ENCODE measurements at places on chromosomes 12 and 14.

DNA sequence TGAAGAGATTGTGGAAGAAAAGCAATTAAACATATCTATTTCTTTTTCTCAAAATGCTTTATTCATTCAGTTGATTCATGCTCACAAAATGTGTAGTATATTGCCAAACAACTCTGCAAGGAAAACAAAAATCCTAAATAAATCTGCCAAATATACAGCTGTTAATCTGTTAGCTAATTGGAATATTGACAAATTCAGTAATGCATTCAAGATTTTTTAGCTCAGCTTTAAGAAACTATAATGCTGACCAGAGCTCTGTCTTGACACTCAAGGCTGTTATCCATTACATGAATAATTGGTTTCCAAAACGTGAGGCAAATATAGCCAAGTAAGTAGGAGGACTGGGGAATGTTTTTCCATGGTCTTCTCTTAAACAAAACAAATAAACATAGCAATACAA is 146.8 kb downstream of the TMTC2 start:
- DNase-seq, result no peak

DNA sequence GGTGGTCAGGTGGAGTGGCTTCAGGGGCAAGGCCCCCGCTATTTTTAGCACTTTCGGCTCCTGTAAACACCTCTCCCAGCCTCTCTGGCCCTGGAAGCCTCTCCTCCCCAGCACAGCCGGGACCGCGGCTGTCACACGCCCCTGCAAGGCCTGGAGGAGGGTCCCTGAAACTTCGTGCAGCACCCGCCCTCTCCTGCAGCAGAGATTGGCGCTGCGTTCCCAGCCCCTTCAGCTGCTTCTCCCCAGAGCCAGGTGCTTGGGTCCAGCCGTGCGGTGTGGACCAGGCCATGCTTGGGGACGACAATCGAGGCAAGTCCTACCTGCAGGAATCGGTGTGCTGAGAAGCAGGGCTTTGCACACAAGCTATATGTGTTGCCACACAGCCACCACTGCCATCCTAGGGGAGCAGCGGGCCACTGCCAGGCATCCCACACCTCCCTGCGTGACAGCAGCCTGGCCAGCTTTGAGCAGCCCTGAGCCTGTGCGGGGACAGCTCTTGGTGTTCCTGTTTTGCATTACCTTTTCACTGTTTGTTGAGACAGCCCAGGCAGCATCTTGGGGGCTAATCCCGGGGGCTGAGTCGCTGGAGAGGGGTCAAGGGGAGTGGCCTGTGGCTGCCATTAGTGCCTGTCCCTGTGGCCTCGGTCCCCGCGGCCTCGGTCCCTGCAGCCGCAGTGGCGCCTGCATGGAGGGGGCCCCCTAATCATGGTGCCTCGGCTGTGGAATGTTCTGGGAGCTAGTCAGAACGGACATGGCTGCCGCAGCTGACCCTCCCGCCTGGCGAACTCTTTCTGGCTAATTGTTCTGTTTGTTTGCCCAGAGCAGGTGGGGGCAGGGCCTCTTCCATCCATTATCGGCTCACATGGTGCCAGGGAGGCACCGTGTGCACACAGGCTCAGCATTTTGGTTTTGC is 27.6 kb upstream of the TRAF3 start:
- DNase-seq, result no peak

DNA sequence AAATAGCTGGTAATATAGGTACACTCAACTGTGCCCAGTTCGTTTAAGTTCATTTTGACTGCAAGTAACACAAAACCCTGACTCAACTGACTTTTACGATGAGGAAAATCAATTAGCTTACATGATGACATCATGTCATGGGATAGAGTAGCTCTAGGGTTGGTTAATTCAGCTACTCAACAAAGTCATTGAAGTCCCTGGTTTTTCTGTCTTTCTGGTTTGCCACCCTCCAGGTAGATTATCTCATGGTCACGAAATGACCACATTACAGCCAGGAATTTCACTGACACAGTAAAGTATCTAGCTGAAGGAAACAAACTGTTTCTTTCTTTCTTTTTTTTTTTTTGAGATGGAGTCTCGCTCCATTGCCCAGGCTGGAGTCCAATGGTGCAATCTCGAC is 68.5 kb upstream of the FUT8 start:
- no peak for DNase-seq

- DNase-seq, result no peak
Measured at GRCh38 chr12:96170328-96170727, 23.8 kb upstream of the ELK3 start.

DNA sequence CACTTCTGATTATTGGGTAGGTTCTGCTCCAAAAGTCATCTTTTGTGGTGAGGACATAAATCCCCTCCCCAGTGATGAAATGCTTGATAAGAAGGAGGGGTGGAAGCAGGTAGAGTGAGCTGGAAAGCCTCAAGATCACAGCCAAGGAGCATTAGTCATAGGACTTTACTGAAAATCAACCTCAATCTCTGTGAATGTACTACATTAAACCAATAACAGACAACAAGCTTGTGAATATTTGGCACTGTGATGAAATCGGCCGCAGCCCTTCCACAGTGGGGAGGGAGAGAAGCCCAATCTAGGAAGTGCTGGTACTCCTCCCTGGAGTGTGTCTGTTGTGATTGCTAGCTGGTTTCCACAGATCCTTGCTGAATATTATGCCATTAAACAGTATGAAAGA is 41.2 kb upstream of the PTCSC3 start:
- no peak for DNase-seq

DNA sequence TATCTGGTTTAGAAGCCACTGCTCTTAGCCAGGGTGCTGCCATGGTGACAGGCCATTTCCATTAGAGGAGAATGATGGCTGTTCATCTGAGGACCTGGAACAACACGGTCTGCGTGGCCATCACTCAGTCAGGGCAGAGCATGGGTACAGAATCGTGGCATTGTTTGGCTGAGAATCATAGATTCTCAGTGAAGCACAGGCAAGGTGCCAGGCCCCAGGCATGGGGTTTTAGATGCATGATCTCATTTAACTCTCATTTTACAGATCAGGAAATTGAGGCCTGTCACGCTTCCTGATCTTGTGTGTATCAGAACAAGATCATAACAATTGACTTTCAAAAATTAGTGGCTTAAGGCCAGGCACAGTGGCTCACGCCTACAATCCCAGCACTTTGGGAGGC is 26.8 kb upstream of the IRF2BPL start:
- DNase-seq, result no peak

DNA sequence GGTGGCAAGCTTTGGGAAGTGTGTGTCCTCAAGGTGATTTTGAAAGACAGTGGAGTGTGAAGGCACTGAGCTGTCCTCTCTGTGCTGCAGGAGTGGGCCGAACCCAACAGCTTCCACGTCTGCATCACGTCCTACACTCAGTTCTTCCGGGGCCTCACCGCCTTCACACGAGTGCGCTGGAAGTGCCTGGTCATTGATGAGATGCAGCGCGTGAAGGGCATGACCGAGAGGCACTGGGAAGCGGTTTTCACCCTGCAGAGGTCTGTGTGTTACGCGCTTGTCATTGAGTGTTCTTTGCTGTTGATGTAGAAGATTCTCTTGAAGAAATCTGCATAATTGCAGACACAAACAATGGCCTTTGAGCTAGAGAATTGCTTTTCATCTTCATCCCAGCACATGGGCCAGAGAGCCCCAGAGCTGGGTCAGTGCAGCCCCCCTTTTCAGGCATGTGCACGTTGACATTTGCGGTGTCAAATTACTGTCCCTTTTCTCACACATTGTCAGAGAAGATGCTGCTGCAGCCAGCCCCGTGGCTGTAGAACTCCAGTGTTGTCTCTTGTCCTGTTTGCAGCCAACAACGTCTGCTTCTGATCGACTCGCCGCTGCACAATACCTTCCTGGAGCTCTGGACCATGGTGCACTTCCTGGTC is 63.3 kb downstream of the EP400 start:
- DNase-seq, result no peak

DNA sequence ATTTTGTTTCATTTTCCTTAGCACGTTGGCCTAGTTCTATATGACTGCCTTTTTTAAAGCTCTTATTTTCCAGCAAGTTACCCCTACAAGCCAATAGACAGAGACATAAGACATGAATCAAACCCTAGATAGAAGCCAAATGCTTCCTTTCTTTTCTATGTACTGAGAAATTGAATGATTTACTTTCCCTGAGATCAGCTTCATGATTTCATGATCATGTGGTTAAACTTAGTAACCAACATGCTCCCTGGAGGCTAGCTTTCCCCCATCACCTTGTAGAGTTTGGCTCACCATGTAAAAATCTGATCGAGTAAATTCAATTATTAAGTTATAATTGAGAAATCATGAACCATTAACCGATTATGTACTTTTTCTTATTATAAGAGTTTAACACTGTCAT is 148.1 kb upstream of the LRIG3 start:
- DNase-seq, result no peak

- no peak for DNase-seq
Measured at GRCh38 chr14:96944297-96944696, 147.1 kb downstream of the VRK1 start.

DNA sequence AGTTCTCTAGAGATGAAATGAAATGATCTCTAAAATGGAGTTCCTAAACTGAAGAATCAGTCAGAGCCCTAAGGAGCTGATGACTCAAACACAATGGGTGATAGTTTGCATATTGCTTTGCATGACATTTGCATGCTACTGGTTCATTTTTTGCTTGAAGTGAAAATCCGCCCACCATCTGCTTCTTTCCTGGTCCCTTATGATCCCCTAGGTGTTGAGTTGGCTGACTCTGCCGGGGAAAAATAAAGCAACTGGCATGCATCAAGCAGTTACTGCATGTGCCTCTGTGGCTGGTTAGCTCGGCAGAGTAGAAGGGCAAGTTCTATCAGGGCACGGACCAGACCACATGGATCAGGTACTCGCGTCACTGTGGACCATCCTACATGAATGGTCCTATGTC is 151.1 kb downstream of the PPM1H start:
- DNase-seq, result no peak

DNA sequence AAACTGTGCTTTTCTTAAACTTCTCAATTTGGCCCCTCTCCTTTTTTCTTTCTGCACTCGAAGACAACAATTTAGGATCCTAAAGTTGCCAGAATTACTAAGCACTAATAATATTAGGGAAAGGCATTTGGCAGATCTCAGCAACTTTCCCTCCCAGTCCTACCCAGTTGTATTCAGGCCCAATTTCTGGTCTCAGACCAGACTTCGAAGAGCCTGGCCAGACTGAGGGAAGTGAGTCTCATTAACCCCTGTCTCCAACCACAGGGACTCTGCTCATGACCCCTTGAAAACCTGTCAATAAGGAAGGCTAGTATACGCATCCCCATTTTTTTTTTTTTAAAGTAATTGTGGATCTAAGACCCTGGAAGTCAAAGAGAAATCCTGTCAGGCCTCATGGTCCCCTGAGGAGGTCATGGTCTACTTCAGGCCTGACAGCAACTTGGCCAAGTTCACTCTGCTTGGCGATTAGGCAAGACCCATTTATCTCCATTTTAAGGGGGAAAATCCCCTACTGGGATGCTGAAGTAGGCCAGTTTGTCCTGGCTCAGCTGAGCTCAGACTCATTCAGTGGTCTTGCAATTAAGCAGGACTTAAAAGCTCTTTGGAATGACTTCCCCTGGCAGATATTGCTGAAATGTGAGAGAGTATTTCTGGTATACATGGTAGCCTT is 521.0 kb downstream of the FUT8 start:
- DNase-seq, result no peak

DNA sequence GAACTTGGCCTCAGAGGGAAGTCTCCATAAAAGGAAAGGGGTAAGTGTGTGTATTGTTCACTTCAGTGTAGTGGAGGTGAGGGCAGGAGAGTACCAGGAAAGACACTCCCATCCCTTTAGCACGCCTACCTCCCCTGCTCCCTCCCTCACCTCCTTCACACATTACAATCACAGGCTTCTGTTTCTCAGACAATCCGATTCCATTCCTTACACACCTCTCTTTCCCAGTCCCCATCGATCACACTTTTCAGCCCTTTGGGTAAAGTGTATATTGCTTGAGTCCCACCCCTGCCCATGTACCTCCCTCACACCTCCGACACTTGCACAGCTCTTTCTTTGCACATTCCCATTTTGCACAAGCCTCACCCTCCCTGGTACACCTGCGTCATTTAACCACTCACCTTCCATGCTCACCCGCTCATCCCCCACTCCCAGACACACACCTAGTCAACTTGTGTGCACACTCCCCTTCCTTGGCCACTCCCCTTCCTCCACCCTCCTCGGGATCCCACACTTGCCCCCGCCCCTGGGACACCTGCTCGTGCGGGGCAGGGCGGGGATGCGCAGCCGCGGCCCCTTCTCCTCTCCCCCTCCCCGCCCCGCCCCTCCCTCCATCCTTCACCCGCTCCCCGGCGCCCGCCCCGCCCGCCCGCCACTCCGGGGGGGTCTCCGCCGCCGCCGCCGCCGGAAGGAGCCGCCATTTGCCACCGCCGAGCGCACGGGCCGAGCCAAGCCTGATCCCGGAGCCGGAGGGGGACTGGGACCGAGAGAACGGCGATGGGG is at the start of gene MARCHF9:
Gene MARCHF9 (plus strand): TSS at position 693 of the 783 bp plus-strand sequence. CDS start 426 bp downstream, outside the sequence.
- no peak for DNase-seq

GRCh38 chr12:116406529-116406928 is 129.0 kb upstream of the MED13L start:
- no peak for DNase-seq

DNA sequence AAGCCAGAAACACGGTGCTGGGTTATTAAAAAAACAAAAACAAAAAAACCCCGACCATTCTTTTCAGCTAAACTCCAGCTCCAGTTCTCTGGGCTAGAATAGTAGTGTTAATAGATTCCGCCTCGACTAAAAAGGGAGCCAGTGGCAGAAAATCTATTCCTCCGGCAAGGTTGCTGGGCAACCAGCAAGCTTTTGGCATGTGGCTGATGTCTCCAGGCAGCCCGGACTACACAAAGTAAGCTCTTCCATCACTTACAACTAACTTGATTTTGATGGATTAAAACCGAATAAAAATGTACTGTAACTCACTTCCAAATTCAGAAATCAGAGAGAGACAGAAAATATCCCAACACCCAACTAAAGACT is 126.4 kb upstream of the FOXN3 start:
- no peak for DNase-seq

DNA sequence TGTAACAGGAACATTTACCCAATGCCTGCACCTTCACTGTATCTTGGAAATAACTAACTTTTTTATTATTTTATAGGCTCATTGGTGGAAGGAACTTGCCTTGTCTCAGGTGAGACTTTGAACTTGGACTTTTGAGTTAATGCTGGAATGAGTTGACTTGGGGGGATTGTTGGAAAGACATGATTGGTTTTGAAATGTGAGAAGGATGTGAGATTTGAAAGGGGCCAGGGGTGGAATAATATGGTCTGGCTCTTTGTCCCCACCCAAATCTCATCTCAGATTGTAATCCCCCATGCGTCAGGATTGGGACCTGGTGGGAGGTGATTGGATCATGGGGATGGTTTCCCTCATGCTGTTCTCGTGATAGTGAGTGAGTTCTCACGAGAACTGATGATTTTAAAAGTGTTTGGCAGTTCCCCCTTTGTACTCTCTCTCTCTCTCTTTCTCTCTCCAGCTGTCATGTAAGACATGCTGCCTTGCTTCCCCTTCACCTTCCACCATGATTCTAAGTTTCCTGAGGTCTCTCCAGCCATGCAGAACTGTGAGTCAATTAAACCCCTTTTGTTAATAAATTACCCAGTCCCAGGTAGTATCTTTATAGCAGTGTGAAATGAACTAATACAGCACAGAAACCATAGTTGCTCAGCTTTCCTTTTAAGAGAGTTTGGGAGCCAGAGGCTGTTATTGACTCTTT is 244.1 kb downstream of the BTG1 start:
- DNase-seq, result no peak

- no peak for DNase-seq
Measured at GRCh38 chr14:75277815-75278421, 710 bp upstream of the FOS start.

GRCh38 chr12:76290963-76291859 is 57.0 kb downstream of the BBS10 start:
- no peak for DNase-seq
